CD4-positive, alpha-beta T cell (primary cell): ENCODE measurements at places on chromosomes 5 and 9.

DNA sequence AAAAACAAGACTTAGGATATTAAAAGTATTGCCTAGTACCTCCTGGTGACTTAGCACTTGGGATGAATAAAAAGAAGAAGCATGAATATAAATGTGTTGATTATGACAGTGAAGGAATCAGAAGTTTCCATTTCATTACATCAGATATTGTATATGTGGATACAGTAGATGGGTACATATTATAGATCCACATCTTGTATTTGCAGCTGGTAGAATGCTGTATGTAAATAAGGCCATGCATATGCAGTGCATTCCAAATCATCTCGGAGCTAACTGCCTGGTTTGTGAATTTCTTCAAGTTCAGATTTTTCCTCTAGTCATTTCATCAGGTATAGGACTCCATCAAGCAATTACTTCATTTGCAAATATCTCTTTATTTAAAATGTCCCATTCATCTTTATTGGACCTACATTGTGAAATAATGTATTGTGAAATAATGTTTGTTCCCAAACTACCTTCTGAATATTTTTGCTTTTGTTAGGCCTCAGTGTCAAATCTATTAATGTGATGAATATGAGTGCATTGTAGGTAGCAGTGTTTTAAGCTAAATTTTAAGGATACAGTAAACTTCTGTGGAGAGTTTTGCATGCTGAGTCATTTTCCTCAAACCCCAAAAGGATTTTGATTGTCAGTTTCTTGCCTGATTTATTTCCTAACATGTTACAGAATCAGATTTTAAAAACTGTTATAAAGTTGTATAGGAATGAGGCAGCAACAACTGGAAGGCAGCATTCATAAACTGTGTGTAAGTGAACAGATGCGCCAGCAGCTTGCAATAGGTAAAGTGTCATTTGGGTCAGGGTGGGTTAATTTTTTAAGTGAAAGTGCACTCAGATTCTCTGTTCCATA, 370.8 kb upstream of the RIOK2 start:
- no peak for DNase-seq

GRCh38 chr9:126442636-126443035, 116.0 kb downstream of the MVB12B start:
- no peak for DNase-seq

DNA sequence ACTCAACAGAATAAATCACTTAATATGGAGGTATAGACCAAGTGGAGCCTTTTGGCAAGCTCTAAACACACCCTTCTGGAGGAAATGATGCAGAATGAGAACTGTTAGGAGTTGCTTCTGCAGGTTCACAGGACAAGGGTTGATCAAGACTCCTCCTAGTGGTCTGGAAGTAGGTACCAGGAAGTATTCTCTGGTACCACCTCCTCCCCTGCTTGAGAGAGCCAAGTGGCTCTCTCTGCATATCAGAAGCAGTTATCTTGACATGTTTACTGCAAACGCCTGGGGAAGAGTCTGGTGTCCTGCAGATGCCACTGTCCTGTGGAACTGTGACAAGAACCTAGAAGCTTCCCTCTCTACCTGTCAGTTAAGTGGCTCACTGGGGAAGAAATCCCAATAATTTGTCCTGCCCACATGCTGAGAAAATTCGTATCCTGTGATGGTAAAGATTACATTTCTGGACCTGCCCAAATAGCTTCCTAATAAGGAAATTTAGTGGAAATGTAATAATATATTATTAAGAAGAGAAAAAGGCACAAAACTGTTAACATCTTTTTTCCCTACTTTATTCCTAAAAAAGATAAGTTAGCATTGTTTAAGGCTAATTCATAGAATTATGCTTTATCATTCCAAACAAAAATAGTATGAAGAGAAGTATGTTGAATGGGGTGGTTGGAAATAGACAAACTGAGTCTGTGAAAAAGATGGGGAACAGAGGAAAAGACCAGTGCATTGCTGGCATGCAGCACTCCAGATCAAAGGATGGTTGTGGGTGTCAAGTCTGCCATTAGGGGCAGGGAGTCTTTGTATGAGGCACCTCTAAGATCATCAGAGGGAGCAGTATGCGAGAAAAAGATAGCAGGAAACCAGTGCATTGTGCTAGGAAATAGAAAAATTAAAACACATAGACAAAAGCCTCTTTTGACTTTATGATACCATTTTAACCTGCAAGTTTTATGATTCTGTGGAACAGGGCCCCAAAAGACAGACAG, 118.8 kb downstream of the CDC42SE2 start:
- DNase-seq: peak; percentile 43

DNA sequence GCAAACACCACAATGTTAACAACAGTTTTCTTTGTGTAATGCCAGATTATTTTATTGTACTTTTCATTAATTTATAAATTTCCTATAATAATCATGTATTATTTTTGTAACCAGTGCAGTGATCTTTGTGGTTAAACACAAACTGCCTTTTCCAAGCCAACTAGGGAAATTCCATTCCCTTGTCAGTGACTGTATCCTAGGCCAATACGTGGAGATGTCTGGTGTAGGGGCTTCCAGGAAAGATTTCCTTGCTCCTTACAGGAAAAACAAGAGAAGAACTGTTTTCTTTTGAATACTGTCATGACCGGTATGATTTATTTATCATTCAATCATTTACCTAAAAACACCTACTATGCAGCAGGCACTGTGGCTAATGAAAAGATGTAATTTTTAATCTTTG, 31.4 kb downstream of the FANCC start:
- DNase-seq: no peak

DNA sequence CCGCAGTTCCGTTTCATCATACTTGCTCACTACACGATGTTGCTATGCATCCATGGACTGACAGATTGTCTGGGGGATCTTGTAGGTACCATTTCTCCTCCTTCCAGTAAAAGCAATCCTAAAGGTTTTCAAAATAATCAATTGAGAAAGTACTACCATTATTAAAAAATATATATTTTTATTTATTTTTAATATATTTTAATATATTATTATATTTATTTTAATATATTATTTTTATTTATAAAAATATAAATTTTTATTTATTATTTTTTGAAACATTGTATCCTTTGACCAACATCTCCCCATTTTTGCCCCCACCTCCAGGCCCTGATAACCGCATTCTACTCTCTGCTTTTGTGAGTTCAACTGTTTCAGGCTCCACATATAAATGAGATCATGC, 237.6 kb upstream of the IRX4 start:
- no peak for DNase-seq

- DNase-seq: no peak
Observed at GRCh38 chr5:45521067-45521466, 175.1 kb downstream of the HCN1 start.

DNA sequence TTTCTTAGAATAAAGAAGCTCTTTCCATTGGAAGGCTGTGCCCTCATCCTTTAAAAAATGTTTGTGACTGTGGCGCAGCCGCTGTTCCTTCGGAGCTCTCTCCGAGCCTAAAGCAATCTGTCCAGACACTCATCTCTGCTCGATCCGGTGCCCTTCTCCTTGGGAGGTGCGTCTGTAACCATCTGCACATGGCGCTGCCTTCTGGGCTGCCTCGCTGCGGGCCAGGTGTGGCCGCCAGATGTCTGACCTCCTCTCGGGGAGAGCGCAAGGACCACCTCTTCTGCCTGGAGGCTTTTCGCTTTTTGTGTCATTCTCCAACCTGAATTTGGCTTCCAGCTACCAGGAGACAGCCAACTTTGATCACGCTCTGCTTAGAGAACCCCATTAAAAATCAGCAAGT, 153.4 kb upstream of the PTCH1 start:
- DNase-seq: no peak

GRCh38 chr5:175032013-175032412, 307.6 kb downstream of the MSX2 start:
- DNase-seq: no peak

- DNase-seq: no peak
Observed at GRCh38 chr9:35666045-35666444, 1.1 kb upstream of the ARHGEF39 start.

DNA sequence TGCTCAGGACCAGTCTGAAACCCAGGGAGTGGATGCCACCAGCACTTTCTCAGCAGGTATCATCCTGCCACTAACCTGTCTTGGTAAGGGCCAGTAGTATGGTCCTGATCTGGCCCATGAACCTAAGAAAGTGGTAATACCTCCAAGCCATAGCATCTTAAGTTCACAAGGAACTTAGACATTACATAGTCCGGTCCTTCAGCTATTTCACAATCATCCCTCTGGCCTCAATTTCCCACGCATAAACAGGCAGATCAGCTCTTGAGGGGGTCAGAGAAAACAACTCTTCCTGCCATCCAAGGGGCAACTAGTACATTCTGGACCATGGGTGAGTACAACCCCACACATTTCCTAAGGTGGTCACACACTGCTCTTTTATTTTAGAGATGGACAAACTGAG, 88.2 kb downstream of the PPIC start:
- no peak for DNase-seq

- DNase-seq: peak; percentile 68
Observed at GRCh38 chr9:137406876-137407589, 15.9 kb downstream of the EXD3 start.

GRCh38 chr9:93810028-93810971, 144.9 kb downstream of the BARX1 start:
- DNase-seq: no peak

DNA sequence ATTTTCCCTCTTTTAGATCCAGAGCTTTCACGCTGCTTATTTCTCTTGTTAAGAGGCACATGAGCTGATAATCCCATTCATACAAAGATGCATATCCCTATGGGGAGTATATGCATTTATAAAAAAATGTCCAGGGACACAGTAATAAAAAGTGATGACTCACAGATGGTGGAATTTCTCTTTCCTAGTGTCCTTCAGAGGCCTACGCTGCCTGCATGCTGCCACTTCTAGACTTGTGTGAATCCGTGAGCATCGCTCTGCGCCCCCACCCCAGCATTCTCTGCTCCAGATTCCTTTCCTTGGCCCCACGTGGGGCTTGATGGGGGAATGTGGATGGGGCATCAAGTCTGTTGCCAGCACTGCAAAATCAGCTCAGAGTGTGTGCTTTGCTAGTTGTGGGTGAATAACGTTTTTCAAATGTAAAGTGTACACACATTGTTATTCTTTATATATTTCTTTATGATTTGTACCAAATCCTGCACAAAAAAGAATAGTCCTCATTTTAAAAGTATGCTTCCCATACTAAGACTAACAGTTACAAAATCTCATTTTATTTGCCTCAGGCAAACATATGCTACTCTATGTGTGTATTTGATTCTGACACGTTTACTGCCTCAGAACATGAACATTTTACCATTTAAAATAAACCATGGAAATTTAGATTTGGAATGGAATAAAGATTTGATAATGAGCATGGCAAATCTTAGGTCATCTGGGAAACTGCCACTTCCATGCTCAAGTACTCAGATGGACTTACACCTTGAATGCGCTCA, 22.4 kb upstream of the RASGRF2 start:
- DNase-seq: no peak

GRCh38 chr5:59501316-59501715, 392.2 kb downstream of the PDE4D start:
- DNase-seq: no peak

DNA sequence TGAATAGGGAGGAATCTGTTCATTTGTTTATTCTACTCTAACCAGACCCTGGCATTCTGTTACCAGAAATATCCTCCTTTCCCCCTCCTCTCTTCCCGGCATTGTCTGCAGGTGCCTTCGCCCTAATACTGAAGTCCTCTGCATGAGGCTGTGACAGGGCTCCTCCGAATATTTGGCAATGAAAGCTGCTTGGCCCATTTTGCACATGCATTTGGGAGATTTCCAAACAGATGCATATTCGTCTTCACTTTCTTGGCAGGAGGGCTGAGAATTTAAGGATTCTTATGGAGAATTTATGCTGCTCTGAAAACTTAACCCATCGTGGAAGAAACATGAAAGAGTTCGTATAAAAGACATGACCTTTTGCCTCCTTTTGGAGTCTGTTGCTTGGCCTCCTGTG, 484.0 kb downstream of the ZNF608 start:
- no peak for DNase-seq

- DNase-seq: no peak
Observed at GRCh38 chr9:91833096-91833877, 116.7 kb downstream of the ROR2 start.

DNA sequence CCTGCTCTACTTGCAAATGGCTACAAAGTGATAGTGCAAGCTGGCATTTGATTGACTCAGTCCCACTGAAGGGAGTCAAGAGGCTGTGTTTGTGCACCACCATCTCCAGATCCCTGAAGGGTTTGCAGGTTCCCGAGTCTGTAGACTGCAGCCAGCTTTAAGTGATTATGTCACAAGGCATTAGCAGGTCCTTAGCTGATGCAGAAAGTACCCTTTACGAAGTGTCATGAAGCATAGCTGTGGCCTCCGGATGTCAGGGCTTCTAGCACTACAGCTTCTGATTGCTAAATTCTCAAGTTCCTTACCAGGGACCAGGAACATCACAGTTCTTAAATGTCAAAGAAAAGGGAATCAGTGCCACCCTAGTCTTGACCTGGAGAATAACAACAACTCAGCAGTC, 311.3 kb upstream of the TRPC7 start:
- DNase-seq: no peak

GRCh38 chr5:34047774-34048572, 5.0 kb upstream of the C1QTNF3 start:
- no peak for DNase-seq

GRCh38 chr5:124921694-124922093, 175.3 kb upstream of the ZNF608 start:
- no peak for DNase-seq

GRCh38 chr5:117769877-117770276, 1195.3 kb upstream of the SEMA6A start:
- DNase-seq: no peak

DNA sequence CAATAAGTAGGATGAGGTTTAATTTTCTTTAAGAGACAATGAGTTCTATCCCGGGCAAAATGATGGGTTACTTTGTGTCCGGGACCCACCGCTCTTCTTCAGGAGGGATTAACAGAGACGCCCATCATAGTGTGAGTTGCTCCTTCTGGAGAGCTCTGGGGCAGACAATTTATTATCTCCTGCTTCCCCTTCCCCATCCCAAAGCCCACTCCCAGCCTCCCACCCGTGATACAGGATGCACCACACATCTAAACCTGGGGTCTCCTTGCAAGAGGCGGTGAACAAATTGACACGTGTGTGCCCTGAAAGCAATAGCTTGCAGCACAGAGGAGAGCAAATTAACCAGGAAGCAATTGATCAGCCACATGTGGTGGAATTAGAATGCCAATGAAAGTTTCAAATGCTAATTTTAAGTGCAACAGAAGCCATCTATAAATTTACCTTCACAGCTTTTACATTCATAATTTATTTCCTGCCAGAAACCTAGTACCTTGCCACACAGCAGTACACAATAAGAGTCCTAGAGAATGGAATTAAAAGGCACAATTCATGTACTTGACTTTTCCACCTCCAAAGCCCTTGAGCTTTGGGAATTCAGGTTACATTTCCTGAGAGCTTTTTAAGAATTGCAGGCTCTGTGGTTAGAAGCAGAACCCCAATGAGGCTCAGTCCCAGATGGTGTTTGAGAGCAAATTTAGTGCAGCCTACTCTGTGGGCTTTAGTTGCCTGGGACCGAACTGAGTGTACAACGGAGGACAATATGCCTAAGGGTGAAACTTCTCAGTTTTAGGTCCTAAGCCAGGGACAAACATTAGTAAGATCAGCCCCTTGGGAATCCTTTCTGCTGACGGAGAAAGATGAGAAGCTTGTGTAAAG, 399.6 kb downstream of the MED10 start:
- DNase-seq: no peak
